Colonic mucosa (tissue), 4 donors: ENCODE measurements at places on chromosomes 12 and 14.

DNA sequence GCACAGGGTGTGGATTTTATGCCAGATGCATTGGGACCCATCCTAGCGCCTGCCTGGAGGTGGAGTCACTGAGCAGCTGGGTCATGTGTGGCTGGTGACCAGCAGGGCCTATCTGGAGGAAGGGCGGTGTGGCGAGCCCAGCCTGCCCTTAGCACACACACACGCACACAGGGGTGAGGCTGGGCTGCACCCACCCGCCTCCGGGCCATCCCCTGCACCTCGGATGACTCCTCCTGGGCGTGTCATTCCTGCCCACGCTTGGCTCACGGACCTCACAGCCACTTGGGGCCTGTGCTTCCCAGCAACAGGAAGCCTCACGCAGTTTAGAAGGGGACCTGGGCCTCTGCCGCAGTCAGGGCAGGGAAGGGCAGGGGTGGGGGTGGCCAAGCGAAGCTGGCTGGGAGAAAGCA lies 36.2 kb upstream of the FZD10 start:
- H3K27ac ChIP-seq = no peak overlapping the region
- no peak overlapping the region for H3K4me3 ChIP-seq
- no peak for DNase-seq
- no peaks in the 10 kb centered on the region for H3K27me3 ChIP-seq
- H3K36me3 ChIP-seq = no peaks in the 10 kb centered on the region

DNA sequence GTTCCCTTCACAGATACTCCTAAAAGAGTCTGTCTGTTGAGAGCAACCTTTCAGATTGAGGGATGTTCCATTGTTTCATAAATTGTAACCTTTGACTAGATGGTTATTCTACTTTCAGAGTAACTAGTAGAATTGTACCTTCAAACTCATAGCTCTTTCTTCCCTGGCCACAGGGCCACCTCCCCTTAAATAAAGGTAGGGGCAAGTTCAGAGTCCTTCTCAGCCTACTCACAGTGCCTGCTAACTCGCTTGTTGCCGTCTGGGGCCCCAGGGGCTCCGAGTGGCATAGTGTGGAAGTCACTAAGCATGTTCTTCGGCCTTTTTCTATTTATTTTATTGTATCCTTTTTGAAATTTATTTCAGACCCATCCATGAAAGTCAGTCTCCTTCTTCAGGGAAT lies 250.4 kb downstream of the ALX1 start:
- no peak overlapping the region for H3K4me3 ChIP-seq
- peak overlapping the region; percentile 32 for H3K27ac ChIP-seq
- H3K36me3 ChIP-seq = no peaks in the 10 kb centered on the region
- no peak for DNase-seq
- peaks cover 3% of the 10 kb centered on the region for H3K4me1 ChIP-seq

DNA sequence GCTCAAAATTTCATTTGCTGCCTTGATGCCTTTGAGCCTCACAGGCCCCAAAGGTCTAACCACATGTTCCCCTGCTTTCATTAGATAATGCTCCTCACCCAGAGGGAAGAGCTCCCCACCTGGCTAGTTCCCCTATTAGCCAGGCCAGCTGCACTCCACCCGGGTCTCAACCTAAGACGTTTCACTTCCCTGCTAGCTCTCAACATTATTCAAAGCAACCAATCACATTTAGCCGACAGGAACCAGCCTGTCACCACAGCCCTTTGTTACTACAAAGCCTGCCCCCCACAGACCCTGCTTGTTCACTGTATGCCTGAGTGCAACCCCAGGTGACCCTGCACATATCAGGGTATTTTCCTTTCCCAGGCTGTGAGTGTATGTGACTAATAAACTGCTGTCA lies 78.6 kb downstream of the SLC15A5 start:
- no peaks in the 10 kb centered on the region for H3K4me1 ChIP-seq
- DNase-seq = no peak
- H3K36me3 ChIP-seq = no peaks in the 10 kb centered on the region
- no peaks in the 10 kb centered on the region for H3K27me3 ChIP-seq
- H3K27ac ChIP-seq = no peak overlapping the region

GRCh38 chr12:99372257-99372920 lies 275.2 kb upstream of the GARIN6 start:
- no peaks in the 10 kb centered on the region for H3K36me3 ChIP-seq
- H3K4me1 ChIP-seq = no peaks in the 10 kb centered on the region
- no peak overlapping the region for H3K27ac ChIP-seq
- no peak overlapping the region for H3K4me3 ChIP-seq

DNA sequence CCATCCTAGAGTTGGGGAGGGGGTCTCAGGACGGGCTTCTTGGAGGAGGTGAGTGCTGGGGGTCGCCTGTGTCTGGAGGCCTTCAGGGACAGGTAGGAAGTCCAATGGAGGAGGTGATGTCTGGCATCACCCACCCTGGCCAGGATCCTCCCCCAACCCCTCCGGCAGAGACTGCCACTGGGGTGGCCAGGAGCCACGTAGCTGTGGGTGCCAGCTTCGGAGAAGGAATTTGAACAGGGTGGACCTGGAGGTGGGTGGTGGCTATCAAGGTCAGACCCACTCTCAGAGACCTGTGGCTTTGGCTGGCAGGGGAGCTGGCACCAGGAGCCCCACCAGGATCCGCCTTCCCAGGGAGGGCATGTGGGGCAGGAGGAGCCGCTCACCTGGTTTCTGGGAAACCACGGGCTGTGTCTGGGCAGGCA lies 9.1 kb downstream of the CEP170B start:
- no peaks in the 10 kb centered on the region for H3K4me1 ChIP-seq
- H3K27ac ChIP-seq = no peak overlapping the region
- H3K4me3 ChIP-seq = no peak overlapping the region
- DNase-seq = no peak

- no peaks in the 10 kb centered on the region for H3K36me3 ChIP-seq
- no peak for DNase-seq
- H3K27me3 ChIP-seq = no peaks in the 10 kb centered on the region
- H3K4me3 ChIP-seq = no peak overlapping the region
- no peak overlapping the region for H3K27ac ChIP-seq
- H3K4me1 ChIP-seq = no peaks in the 10 kb centered on the region
These were observed 28.7 kb upstream of the REP15 start for GRCh38 chr12:27667540-27667939.

- H3K4me1 ChIP-seq = peaks cover 11% of the 10 kb centered on the region
- H3K4me3 ChIP-seq = no peak overlapping the region
- peaks cover 6% of the 10 kb centered on the region for H3K36me3 ChIP-seq
- no peak for DNase-seq
These were observed 1.8 kb upstream of the GCN1 start for GRCh38 chr12:120196363-120196762.

DNA sequence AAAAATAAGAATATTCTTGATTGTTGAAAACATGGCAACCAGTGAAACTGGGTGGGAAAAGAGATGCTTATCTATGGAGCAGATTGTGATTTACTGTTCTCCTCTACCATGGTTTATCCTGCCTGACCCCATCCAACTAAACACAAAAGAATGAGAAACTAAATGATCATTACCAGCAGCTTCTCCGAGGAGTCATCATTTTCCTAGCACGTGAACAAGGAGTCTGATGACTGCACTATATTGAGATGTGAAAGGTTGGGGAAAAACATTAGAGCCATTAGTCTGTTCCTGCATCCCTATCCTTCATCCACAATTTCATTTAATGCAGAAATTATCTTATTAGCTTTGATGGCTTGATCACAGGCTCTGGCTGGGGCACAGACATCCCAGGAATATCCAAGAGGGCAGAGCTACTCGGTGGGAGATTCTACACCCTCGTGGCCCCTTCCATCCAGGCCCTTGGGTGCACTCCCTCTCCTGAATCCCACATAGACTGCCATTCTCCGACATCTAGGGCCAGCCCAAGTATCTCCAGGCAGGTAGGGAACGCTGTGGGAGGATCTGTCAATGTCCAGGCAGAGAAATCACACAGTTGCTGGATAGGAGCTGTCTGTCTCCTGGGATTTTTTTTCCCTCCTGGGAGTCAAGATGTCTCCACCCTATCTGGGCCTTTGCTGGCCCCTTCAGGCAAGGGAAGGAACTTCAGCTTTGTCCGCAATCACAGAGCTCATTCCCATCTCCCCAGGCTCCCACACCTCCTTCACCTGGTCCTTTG lies 43.3 kb upstream of the DHRS4 start:
- H3K27me3 ChIP-seq = no peaks in the 10 kb centered on the region
- no peak overlapping the region for H3K27ac ChIP-seq
- no peaks in the 10 kb centered on the region for H3K4me1 ChIP-seq
- DNase-seq = peak; percentile 64
- no peaks in the 10 kb centered on the region for H3K36me3 ChIP-seq
- H3K4me3 ChIP-seq = no peak overlapping the region

DNA sequence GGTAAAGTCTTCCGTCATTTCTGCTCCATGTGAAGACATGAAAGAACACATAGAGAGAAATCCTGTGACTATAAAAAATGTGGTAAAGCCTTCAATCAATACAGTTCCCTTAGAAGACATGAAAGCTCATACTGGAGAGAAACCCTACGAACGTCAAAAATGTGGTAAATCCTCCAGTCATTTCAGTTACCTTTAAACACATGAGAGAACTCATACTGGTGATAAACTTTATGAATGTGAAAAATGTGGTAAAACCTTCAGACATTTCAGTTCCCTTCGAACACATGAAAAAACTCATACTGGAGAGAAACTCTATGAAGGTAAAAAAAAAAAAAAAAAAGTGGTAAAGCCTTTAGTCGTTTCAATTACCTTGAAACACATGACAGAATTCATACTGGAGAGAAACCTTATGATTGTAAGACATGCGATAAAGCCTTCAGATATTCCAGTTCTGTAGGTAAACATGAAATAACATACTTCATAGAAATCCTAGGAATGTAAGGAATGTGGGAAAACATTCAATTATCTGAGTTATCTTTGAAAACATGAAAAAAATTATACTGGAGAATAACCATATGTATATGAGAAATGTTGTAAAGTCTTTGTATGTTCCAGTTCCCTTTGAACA lies 60.4 kb downstream of the MAP4K5 start:
- no peak overlapping the region for H3K27ac ChIP-seq
- DNase-seq = no peak

GRCh38 chr12:114920771-114921554 lies 237.0 kb upstream of the TBX3 start:
- H3K4me1 ChIP-seq = peaks cover 3% of the 10 kb centered on the region
- H3K27ac ChIP-seq = no peak overlapping the region
- H3K27me3 ChIP-seq = no peaks in the 10 kb centered on the region
- H3K36me3 ChIP-seq = no peaks in the 10 kb centered on the region
- no peak overlapping the region for H3K4me3 ChIP-seq
- DNase-seq = no peak

DNA sequence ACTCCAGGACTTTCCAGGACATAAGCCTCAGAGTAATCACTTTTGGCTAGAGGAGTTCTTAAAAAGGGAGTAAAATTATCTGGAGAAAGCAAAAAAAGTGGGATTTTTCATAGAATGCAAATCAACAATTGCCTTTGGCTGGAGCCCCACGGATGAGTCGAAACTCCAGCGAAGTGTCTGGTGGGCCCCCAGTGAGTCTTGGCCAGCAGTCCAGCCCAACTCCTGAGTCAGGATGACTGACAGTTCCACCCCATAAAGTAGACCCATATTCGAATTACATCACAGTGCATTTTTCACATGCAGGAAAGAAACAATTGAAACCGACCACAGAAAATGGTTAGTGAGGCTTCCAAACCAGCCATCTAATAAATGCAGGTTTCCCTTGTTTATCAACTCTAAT lies 265.7 kb downstream of the BCL11B start:
- H3K27ac ChIP-seq = no peak overlapping the region
- H3K36me3 ChIP-seq = no peaks in the 10 kb centered on the region
- no peak overlapping the region for H3K4me3 ChIP-seq
- no peak for DNase-seq
- H3K4me1 ChIP-seq = no peaks in the 10 kb centered on the region

GRCh38 chr14:101257551-101257950 lies 303.7 kb upstream of the DIO3 start:
- no peak for DNase-seq
- no peaks in the 10 kb centered on the region for H3K36me3 ChIP-seq
- H3K27me3 ChIP-seq = no peaks in the 10 kb centered on the region
- H3K4me1 ChIP-seq = no peaks in the 10 kb centered on the region

DNA sequence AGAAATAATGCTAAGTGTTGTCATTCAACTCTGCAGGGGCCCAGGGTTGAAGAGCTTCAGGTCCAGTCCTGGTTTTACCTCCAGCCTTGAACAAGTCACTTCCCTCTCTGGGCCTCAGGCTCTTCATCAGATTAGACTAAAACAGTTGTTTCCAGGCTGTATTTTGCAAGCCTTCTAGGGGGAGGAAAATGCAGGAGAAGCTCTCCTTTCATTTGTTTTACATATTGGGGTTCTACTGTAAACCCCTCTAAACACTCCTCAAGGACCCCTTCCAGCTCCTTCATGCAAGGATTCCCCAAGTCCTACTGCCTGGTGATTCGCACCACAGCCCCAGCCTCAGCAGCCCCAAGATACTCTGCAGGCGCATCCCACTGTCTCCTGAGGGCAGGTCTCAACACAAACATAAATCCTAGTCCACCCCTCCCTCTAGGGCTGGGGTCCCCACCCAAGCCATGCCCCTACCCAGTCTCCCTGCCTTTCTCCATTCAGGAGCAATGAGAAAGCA lies 2.7 kb downstream of the SDR9C7 start:
- no peaks in the 10 kb centered on the region for H3K27me3 ChIP-seq
- no peak overlapping the region for H3K27ac ChIP-seq
- H3K4me1 ChIP-seq = no peaks in the 10 kb centered on the region
- H3K36me3 ChIP-seq = no peaks in the 10 kb centered on the region
- peak; percentile 45 for DNase-seq

GRCh38 chr12:674272-674781 lies 11.1 kb upstream of the NINJ2 start:
- H3K4me1 ChIP-seq = no peaks in the 10 kb centered on the region
- H3K27ac ChIP-seq = no peak overlapping the region
- no peak overlapping the region for H3K4me3 ChIP-seq
- no peaks in the 10 kb centered on the region for H3K36me3 ChIP-seq
- no peak for DNase-seq

DNA sequence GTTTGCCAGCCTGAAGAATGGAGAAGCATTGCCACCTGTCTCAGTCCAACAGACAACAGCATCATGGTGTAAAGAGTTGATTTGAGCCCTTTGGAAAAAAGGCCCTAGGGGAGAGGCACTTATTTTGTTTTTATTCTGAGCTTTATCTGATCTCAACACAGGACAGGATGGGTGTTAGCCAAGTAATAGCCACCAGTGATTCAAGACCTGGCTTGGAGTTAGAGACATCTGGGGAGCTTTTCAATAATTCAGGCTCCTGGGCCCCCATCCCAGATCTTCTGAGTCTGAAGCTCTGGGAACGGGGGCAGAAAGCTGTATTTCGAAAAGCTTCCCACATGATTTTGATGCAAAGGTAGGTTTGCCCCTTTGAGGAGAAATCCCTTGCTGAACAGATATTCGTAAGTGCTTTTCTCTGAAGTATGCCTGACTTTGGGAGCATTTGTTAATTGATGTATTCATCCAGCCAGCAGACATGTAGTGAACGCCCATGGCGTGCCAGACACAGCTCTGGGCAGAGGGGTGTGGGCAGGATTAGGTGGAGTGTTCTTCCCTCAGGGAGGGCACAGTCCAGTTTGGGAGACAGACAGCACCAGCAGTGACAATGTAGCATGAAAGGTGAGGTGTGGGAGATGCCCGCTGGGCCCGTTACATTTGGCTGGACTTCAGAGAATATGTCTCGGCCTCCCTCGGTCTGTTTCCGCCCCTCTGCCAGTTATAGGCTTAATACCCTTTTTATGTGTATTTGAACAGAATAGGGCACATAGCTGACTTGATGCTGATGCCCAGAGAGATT lies 72.5 kb downstream of the TSPAN9 start:
- no peaks in the 10 kb centered on the region for H3K36me3 ChIP-seq
- no peaks in the 10 kb centered on the region for H3K4me1 ChIP-seq
- no peak overlapping the region for H3K4me3 ChIP-seq
